ENCODE measurements at places on chromosomes 1 and 21.

DNA sequence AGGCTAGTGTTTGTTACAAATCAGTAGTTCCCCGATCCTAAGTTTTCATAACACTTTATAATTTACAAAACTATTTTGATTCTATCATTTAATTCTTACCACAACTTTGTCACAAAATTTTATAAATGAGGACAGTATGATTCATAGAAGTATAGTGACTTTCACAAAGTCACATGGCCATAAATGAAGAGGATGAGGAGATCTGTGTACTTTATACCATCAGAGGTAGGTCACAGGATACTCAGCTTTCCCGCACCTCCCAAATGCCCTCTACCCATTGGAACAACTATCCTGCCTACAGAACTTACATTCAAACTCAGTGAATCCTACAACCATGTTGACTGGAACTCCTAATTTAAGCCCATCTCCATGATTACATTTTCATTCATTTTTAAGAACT is 56.3 kb downstream of the TNFSF4 start:
- DNase-seq = no peak

- DNase-seq = no peak
Measured at GRCh38 chr1:180309338-180309737, 79.3 kb downstream of the LHX4 start.

DNA sequence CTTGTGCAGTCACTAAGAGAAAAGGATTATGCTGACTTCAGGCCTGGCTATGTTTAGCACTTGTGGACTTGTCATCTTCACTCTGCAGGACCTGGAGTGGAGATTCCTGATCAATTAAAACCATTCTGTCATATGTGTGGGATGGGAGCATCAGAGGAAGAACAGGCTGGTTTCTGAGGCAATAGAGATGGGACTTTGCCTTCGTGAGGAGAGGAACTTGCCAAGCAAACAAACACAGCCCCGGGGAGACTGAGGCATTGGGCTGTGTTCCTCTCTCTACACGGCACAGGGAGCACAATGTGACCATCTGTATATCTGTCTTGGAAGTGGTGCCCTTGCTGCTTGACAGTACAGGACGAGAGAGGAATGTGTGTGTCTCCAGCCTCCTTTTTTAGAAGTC is 23.1 kb downstream of the VASH2 start:
- no peak for DNase-seq

DNA sequence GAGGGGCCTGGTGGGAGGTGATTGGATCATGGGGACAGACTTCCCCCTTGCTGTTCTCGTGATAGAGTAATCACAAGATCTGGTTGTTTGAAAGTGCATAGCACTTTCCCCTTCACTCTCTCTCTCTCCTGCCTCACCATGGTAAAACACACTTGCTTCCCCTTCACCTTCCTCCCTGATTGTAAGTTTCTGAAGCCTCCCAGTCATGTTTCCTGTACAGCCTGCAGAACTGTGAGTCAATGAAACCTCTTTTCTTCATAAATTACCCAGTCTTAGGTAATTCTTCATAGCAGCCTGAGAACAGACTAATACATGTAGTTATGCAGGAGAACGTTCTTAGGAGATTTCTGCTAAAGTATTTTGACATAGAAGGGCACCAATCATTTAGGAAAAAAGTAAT is 59.9 kb upstream of the FBXO28 start:
- DNase-seq = no peak

DNA sequence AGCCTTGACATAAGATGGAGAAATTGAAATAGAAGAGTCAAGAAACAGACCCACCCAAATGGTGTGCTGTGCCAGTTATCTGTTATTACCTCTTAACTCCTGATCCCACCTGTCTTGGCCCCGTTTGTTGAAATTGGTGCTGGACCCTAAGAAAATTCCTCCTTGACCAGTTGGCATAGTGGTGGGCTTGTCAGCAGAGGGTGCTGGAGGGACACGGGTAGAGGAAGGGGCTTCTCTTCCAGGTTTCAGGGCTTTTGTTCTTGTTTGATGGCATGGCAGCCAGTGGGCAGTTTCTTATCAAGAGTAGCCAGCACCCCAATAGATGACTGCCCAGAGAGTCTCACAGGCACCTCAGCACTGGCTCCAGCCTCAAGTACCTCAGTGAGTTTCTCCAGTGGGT is 51.6 kb downstream of the PCBP3 start:
- DNase-seq = no peak

- no peak for DNase-seq
Measured at GRCh38 chr1:172827841-172828240, 168.9 kb downstream of the FASLG start.

- no peak for DNase-seq
Measured at GRCh38 chr1:224543453-224543852, 72.7 kb upstream of the CNIH3 start.

- no peak for DNase-seq
Measured at GRCh38 chr21:41442481-41443186, 16.6 kb downstream of the MX1 start.

- DNase-seq = no peak
Measured at GRCh38 chr1:53583868-53584776, 124.9 kb downstream of the DMRTB1 start.

DNA sequence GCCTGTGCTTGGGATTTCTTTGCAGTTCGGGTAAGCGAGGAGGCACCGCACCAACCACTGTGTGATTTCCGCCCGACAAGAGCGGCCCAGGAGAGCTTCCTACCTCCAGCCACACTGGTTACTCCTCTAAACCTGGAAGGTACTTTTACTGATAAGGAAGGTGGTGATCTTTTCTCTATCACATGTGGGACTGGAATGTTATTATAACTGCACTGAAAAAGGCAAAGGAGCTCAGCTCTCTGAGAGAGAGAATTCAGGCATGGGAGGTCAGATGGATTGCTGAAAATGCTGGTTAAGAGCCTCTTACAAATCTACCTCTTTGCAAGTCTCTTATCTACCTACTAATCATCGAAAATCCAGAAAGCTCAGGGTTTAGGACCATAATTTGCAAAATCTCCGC is 7.7 kb upstream of the KCNE1 start:
- DNase-seq = no peak

GRCh38 chr1:5619469-5619868 is 372.8 kb downstream of the NPHP4 start:
- no peak for DNase-seq

- no peak for DNase-seq
Measured at GRCh38 chr1:26666855-26667254, 29.0 kb upstream of the ARID1A start.

DNA sequence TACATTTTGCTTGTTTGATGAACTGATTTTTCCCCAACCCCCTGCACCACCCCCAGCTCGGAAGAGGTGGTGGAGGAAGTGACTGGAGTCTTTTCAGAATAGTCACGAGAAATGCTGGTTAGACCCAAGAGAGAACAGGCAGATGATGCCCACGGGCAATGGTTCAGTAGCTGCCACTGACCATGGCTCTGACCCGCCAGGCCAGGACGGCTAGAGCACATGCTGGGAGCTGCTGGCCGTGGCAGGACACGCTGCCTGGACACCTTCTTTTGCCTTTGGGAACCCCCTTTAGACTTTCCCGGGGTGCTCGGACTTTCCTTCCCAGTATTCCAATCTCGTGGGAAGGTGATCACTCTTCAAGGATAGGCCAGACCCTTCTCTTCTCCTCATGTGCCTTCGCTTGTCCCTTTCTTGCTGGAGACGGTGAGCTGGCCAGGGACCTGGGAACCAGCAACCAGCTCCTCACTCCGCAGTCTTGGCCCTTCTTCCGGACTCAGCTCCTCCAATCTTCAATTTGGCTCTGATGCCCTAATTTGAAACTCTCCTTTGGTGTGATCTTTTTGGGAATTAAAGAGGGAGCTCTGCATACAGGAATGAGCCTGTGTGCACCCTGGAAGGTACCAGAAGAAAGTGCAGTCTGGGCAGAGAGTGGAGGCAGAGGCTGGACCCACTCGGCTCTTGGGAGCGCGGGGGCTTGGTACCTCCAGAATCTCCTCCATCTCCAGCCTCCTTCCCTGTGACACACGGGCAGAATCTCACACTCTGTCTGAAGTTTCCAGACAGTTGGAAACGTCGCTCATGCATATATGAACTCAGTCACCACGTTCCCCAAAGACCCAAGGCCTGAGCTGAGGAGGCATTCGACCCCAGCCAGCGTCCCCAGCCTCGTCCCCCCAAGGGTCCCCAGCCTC is 4.0 kb upstream of the PDE9A start:
- no peak for DNase-seq

DNA sequence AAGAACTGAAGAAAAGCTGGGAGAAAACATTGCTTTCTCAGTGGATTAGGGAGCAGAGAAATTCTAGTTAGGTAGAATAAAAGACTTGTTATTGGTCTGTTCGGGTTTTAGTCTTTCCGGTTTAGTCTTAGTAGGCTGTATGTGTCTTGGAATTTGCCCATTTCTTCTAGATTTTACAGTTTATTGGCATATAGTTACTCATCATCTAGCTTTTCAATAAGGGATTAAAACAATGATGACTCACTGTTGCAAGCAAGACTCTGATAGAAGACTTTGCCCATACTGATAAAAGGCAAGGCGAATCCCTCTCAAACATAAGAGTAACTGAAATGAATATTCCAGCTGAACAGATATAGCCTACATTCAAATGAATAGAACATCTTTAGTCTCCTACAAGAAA is 62.3 kb downstream of the GPR137B start:
- DNase-seq = no peak

DNA sequence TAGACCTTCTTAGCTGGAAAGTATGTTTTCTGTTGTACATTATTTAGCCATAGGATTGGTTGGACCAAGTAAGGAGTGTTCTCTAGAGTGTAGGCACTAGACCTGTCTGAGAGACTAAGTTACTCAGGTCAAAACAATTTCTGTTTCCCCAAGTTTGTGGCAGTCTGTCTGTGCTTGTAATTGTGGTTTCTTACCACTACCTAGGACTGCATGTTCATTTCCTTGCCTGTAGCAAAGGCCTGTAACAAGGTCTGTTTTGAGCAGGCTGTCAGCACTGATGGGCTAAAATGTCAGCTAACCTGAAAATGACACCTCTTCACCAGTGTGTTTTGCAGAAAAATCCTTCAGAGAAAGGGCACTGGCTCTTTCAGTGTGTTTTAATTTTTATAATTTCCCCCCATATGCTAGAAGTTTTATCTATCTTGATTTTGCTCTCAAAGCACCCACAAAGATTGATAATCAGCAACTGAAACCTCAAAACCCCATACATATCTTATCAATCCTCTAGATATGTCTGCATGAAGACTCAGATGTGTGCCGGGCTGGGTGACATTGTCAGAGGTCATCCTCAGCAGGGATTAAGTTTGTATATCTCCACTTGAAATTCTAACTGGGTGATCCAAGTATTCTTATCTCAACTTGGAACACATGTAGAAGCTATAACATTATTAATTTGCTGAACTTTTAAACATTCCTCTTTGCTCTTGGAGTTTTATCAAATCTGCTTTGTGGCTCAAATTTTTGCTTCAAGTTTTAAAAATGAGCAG is 50.7 kb upstream of the ST6GALNAC3 start:
- DNase-seq = no peak

- no peak for DNase-seq
Measured at GRCh38 chr1:11862890-11863289, 4.1 kb upstream of the NPPB start.

DNA sequence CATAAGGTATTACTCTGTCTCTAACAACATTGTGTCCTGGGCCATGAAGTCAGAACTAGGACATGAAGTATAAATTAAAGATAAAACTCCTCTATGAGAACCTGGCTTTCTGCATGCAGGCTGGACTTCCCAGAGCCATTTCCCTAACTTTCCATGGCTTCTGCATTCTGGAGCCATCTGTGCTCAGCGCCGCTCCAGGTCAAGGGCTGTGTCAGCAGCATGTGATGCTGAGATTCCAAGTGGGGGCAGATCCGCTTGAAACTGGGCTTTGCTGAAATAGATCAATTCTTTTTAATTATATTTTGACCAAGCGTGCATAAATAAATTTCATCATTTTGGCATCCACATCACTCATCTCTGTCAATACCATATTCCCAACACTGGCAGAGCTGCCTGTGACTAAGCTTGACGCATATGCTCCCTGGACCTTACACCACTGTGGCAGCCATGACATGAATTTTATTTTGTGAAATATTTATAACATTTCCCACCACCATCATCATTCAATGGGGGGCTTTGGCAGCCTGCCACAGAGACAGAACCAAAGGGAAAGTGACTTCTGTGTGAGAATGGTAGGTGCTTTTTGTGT is 110.4 kb upstream of the KCNK1 start:
- DNase-seq = no peak

DNA sequence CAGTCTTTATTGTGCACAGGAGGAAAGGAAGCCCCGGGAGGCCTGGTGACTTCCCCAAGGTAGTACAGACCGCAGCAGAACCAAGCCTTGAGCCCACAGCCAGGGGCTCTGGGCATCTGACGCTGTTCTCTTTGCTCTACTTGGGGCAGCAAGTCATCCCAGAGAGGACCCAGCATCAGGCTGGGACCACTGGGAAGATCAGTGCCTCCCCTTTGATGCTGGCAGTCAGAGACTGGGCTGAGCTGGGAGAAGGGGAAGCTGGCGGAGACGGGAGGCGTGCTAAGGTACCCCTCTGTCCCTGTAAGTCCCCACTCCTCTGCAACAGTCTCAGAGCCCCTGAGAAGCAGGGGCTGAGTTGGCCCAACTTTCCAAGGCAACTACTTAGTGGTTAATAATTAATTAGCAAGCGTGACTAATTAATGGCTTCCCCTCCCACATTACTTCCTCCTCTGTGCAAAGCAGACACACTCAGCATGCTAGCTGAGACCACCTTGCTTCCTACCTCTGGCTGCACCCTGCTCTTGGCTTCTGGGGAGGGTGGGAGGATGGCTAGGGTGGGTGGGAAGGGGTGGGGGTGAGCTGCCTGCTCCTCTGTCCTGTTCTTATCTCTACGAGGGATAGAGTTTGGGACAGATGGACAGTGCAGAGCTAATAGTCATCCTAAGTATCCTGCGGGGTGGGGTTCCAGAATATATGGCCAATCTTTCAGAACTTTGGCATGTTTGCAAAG is 1.3 kb downstream of the INAVA start:
- no peak for DNase-seq

DNA sequence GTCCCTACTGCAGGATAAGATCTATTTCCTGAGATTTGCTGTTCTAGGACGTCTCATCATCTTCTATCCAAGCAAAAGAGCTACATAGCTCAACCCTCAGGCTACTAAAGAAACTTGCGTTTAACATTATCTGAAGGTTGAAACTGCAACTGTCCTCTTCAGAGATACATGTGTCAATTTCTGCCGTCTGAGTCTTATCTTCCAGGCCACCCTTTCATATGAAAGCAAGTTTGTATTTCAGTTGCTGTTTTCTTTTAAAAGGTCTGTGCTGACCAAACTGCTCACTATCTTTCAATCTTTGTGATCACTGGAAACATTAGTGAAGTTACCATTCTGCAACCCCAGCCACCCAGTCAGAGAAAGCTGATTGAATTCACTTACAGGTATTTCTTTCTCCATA is 108.6 kb upstream of the RAB3GAP2 start:
- DNase-seq = no peak
